ENCODE measurements at places on chromosomes 6 and 20. TPM values are rescaled to one million over a fixed set of nuclear protein-coding genes. Genes with fewer than 3 reads are reported as not detected.

Gene NKX2-4
- not detected for total RNA-seq

Gene DPPA5
- not detected for total RNA-seq

Gene FKBP1C
- total RNA-seq, result under 0.01 TPM

Gene VWA7
- total RNA-seq, result 0.67 TPM

Gene OR2J3
- total RNA-seq, result not detected

Gene NRN1
- not detected for total RNA-seq

Gene RIN2
- 18.2 TPM for total RNA-seq

Gene HIVEP1
- 4.8 TPM for total RNA-seq

Gene HINT3
- 10.9 TPM for total RNA-seq

Gene DIDO1
- total RNA-seq, result 26.1 TPM

Gene PACRG
- not detected for total RNA-seq
